GM12878 (cell line): ENCODE measurements at places on chromosomes 5 and 9.

DNA sequence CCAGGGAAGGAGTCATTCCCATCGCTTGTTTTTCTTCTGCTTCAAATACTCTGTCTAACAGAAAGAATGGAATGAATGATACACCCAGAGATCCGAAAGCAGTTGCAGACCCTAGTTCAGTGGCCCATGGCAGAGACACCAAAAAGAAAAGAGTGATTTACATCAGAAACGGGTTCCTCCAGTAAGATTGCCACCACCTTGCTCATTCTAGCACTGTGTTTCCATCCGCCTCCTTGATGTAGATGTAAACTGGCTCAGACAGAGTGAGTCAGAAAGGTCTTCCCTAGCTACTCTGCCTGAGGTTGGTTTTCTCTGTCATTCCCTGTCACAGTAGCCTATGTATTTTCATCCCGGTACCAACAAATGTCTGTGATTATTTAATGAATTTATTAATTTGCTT is 15.9 kb upstream of the CLINT1 start:
- no peak for DNase-seq

GRCh38 chr5:87383216-87383615 is 29.5 kb downstream of the CCNH start:
- no peak for DNase-seq

- DNase-seq: no peak
These were observed 53.8 kb upstream of the NRARP start for GRCh38 chr9:137355761-137356365.

GRCh38 chr5:32711681-32712480 is 760 bp downstream of the NPR3 start:
- DNase-seq: no peak

DNA sequence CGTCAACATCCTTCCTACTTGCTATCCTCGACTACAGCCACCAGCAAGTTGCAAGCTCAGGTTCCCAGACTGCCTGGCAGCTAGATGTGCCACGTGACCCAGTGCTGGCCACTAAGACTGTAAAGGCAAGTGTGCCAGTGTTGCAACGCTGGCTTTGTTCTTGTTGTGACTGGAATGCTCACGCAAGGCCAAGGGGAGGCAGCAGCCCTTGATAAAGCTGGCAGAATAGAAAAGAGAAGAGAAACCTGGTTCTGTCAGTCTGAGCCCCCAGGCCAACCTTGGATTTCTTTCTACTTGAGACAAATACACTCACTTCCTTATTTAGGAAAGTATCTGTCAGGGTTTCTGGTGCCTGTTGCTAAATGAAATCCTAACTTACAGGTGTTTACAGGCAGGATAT is 113.0 kb downstream of the KLHL3 start:
- peak; percentile 9 for DNase-seq

DNA sequence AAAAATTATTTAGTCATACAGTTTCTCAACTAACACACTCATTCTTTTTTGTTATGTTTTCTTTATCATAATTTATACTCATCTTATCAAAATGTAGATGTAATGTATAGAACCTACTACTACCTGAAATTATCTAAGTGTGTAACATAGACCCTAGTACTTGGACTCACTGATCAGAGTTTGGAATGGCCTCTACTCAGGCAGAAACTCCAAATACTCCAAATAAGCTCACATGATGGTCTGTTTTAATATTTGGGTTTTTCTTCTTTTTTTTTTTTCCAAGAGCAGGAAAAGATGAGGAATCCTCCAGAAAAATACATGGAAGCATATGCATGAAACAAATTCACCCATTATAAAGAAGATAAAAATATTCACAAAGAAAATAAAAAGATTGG is 126.3 kb downstream of the PDE4D start:
- DNase-seq: no peak

DNA sequence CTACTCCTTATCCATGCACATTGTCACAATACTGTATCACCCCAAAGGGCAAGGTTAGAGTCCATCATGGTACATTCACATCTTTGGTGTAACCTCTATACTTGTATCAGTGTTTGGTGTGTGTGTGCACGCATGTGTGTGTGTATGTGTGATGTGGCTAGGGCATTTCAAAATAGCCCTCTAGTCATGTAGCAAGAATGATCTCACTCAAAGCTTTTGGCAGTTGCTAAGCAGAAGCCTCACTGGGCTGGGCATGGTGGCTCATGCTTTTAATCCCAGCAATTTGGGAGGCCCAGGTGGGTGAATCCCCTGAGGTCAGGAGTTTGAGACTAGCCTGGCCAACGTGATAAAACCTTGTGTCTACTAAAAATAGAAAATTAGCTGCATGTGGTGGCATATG is 245.3 kb downstream of the ADGRV1 start:
- DNase-seq: no peak

GRCh38 chr5:14781106-14781505 is 90.5 kb downstream of the ANKH start:
- no peak for DNase-seq

DNA sequence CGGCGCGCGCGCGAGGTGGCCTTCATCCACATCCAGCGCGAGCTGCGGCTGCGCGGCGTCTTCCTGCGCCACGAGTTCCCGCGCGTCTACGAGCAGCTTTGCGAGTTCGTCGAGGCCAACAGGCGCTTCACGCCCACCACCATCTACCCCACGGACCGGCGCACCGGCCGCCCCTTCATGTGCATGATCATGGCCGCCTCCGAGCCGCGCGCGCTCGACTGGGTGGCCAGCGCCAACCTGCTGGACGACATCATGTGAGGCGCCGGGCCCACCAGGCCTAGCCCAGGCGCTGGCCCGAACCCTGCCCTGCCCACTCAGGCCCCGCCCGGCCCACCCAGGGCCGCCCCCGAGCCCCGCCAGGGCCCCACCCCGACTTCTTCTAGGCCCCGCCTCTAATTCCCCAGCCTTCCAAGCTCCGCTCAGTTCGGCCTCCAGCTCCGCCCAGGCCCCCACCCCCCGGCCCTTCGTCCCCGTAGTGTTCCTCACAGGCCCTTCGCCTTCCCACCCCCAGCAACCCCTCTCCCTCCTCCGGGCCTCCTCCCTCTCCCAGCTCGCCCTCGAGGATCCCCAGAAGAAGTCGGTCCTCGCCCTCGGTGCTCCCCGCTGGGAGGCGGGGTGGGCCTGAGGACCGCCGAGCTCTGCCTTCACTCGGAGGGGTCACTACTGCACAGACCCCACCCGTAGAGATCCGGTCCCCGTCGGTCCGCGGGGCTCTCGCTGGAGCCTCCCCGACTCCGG is 2.0 kb upstream of the PHPT1 start:
- no peak for DNase-seq

DNA sequence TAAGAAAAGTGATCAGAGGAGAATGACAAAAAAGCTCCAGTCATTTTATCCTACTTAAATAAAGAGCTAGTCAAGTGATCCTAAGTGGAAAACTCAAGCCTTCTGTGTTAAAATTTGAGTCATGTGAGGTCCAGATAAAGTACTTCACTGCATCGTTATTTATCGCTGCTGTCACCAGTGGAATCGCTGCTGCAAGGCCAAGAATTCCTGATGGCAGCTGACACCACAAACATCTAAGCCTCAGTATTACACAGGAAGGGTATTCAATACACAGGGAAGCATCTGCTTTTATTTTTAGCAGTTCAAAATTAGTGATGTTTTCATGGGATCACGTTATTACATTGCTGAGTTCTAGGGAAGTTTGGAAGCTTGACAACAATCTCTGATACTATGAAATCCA is 190.3 kb downstream of the GOLPH3 start:
- no peak for DNase-seq
